Right ventricle myocardium inferior (tissue), 1 donor: ENCODE measurements at places on chromosomes 6 and 20. TPM values are rescaled to one million over a fixed set of nuclear protein-coding genes. Genes with fewer than 3 reads are reported as not detected.

CCN2 gene
- total RNA-seq: 12.5 TPM

- no peak for DNase-seq
Measured at GRCh38 chr6:148211777-148212324, 130.8 kb upstream of the SASH1 start.

- DNase-seq: no peak
Measured at GRCh38 chr6:28597924-28598722, 72.4 kb downstream of the GPX5 start.

GRCh38 chr20:329851-330232 is 4.5 kb downstream of the SOX12 start:
- DNase-seq: no peak

DNA sequence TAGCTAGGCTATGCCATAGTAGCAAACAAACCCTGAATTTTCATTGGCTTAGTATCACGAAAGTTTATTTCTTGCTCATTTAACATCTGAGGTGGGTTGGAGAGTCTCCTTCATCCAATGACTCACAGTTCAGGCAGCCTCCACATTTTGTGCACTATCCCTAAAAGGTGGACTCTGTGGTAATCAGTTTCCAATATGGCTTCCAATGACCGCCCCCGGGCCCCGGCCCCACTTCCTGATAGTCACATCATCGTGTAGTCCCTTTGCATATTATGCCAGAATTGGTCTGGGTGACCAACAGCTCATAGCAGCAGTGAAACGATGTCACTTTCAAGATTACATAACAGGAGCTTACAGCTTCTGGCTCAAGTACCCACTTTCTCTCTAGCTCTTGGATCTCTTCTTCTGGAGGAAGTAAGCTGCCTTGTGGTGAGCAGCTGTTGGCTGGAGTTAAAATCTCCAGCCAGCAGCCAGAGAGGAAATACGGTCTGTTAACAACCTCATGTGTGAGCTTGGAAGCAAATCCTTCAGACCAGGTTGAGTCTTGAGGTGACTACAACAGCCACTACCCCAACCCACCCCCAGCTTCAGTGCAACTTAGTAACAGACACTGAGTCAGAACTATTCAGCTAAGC is 7.8 kb downstream of the HCRTR2 start:
- no peak for DNase-seq
